A549 treated with ZK216348 at 1 μM for 4 hours (cell line): ENCODE measurements at places on chromosomes 16 and 17. TPM values are rescaled to one million over a fixed set of nuclear protein-coding genes. Genes with fewer than 3 reads are reported as not detected.

USP31 gene
- total RNA-seq = 9.1 to 13.7 TPM (median 12.7 TPM) in 5 replicates

SHPK gene
- total RNA-seq = 10.5 to 17.7 TPM (median 16.4 TPM) in 5 replicates

ABCC3 gene
- 97.9 to 174 TPM (median 149 TPM) in 5 replicates for total RNA-seq

TMEM114 gene
- total RNA-seq = not detected in 5 replicates

CCL1 gene
- total RNA-seq = not detected in 5 replicates

TMEM235 gene
- not detected in 5 replicates for total RNA-seq

SMIM36 gene
- total RNA-seq = not detected in 5 replicates

MT1A gene
- total RNA-seq = 16.3 to 25.0 TPM (median 19.6 TPM) in 5 replicates

ADCY7 gene
- 8.6 to 19.6 TPM (median 17.2 TPM) in 5 replicates for total RNA-seq

LGALS9B gene
- 0.15 TPM in 1 of 5 replicates, not detected in the others for total RNA-seq

DOC2B gene
- total RNA-seq = 1.2 to 2.4 TPM (median 1.7 TPM) in 5 replicates

PPY gene
- total RNA-seq = not detected in 5 replicates

HLF gene
- 0.09 to 0.22 TPM (median 0.15 TPM) in 4 of 5 replicates, not detected in the other for total RNA-seq

CTRB2 gene
- not detected in 5 replicates for total RNA-seq

RASD1 gene
- total RNA-seq = 0.51 to 1.5 TPM (median 1.2 TPM) in 5 replicates

TMC8 gene
- total RNA-seq = 0.18 to 1.2 TPM (median 0.26 TPM) in 5 replicates

HEATR9 gene
- total RNA-seq = not detected in 5 replicates

B4GALNT2 gene
- 0.18 to 0.57 TPM (median 0.45 TPM) in 5 replicates for total RNA-seq

LAT gene
- total RNA-seq = 1.6 to 6.0 TPM (median 4.4 TPM) in 5 replicates

GAST gene
- not detected in 5 replicates for total RNA-seq

SHISA9 gene
- total RNA-seq = 0.02 to 0.26 TPM (median 0.05 TPM) in 3 of 5 replicates, not detected in the others

CCL23 gene
- not detected in 5 replicates for total RNA-seq

NDRG4 gene
- 22.3 to 27.5 TPM (median 23.6 TPM) in 5 replicates for total RNA-seq

NPIPB2 gene
- 1.3 to 4.1 TPM (median 2.4 TPM) in 5 replicates for total RNA-seq

KRT17 gene
- total RNA-seq = 0.92 to 1.7 TPM (median 1.0 TPM) in 5 replicates

ZNF207 gene
- total RNA-seq = 217 to 246 TPM (median 236 TPM) in 5 replicates

RASL10B gene
- total RNA-seq = 0.12 to 0.15 TPM (median 0.14 TPM) in 4 of 5 replicates, not detected in the other

ERN1 gene
- total RNA-seq = 2.3 to 5.4 TPM (median 4.0 TPM) in 5 replicates

NPB gene
- 0.44 to 0.65 TPM (median 0.58 TPM) in 4 of 5 replicates, not detected in the other for total RNA-seq

TSNAXIP1 gene
- 0.32 to 0.86 TPM (median 0.43 TPM) in 5 replicates for total RNA-seq

CDYL2 gene
- total RNA-seq = 0.19 to 1.3 TPM (median 0.54 TPM) in 5 replicates

FOXJ1 gene
- total RNA-seq = 0.38 to 0.71 TPM (median 0.55 TPM) in 5 replicates

YBX2 gene
- 0.19 to 0.84 TPM (median 0.47 TPM) in 5 replicates for total RNA-seq

NPEPPS gene
- 57.7 to 83.6 TPM (median 66.6 TPM) in 5 replicates for total RNA-seq

EFNB3 gene
- 1.2 to 1.7 TPM (median 1.5 TPM) in 5 replicates for total RNA-seq

LGALS3BP gene
- 66.0 to 83.9 TPM (median 74.0 TPM) in 5 replicates for total RNA-seq

HBM gene
- total RNA-seq = not detected in 5 replicates

RSAD1 gene
- total RNA-seq = 25.1 to 38.8 TPM (median 35.6 TPM) in 5 replicates

KRTAP1-1 gene
- total RNA-seq = not detected in 5 replicates

ZNF385C gene
- 0.19 to 0.44 TPM (median 0.22 TPM) in 4 of 5 replicates, not detected in the other for total RNA-seq

CLDN9 gene
- 0.21 to 0.48 TPM (median 0.38 TPM) in 5 replicates for total RNA-seq

CPHXL2 gene
- total RNA-seq = not detected in 5 replicates

SLC13A2 gene
- total RNA-seq = 0.08 to 0.20 TPM (median 0.16 TPM) in 5 replicates

PDF gene
- total RNA-seq = 16.0 to 47.7 TPM (median 44.6 TPM) in 5 replicates

FSCN2 gene
- total RNA-seq = 0.27 to 2.0 TPM (median 1.3 TPM) in 5 replicates

GSG1L gene
- not detected in 5 replicates for total RNA-seq

OR1F1 gene
- total RNA-seq = 0.32 to 0.76 TPM (median 0.41 TPM) in 5 replicates

FMNL1 gene
- total RNA-seq = 20.1 to 41.6 TPM (median 37.7 TPM) in 5 replicates

GNAO1 gene
- 0.36 to 1.0 TPM (median 0.49 TPM) in 5 replicates for total RNA-seq

HS3ST3A1 gene
- 0.36 TPM in 1 of 5 replicates, not detected in the others for total RNA-seq

HOXB9 gene
- total RNA-seq = 7.3 to 8.2 TPM (median 7.8 TPM) in 5 replicates

PROCA1 gene
- total RNA-seq = 1.1 to 1.8 TPM (median 1.4 TPM) in 5 replicates

IGFALS gene
- not detected in 5 replicates for total RNA-seq

TSEN54 gene
- 23.5 to 45.7 TPM (median 41.5 TPM) in 5 replicates for total RNA-seq

RUNDC3A gene
- 0.74 to 1.3 TPM (median 0.90 TPM) in 5 replicates for total RNA-seq

TERB1 gene
- total RNA-seq = not detected in 5 replicates

CYBA gene
- 157 to 314 TPM (median 306 TPM) in 5 replicates for total RNA-seq

GJC1 gene
- total RNA-seq = 23.1 to 35.8 TPM (median 29.3 TPM) in 5 replicates

TBC1D3I gene
- 0.20 to 0.46 TPM (median 0.23 TPM) in 5 replicates for total RNA-seq
